ENCODE measurements at places on chromosomes 6 and 20.

DNA sequence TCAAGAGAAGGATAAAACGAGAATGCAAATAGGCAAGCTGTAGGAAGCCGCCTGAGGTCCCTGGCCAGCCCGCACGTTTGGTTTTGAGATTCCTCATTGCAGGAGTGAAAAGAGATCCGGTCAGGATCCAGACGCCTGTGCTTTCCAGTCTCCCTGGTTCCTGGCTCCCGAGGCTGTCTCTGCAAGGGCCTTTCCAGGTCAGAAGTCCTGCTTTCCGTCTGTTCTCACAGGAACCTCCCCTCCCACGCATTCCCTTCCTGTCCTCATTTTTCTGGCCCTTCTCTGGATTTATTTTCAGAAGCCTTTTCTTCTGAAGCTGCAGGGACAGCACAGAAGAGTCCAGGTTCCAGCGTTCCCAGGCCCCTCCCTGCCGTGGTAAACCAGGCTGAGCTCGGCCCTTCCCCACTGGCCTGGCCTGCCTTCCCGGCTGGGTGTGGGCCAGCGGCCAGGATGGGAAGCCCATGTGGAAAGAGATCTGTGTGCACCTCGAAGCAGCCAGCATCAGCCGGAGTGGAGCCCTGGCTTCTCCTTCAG is 54.0 kb downstream of the TMEM242 start:
- no peak for DNase-seq

GRCh38 chr6:37820718-37821079 is 1.2 kb downstream of the ZFAND3 start:
- no peak for DNase-seq

DNA sequence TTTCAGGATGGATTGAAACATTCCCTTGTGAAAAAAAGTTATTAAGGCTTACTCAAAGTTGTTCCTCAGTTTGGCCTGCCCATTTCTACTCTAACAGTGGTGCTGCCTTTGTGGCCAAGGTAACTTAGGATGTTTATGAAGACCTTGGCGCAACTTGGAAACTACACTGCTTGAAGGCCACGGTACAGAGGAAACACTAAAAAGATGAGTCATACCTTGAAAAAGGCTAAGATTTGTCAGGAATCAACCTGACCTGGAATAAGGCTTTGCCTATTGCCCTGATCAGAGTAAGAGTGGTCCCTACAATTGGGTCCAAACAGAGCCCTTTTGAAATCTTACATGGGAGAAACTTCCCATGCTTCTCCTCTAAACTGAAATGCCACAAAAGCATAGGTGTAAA is 119.9 kb upstream of the MOCS1 start:
- DNase-seq, result no peak

GRCh38 chr6:71855406-71855805 is 30.9 kb upstream of the RIMS1 start:
- no peak for DNase-seq

DNA sequence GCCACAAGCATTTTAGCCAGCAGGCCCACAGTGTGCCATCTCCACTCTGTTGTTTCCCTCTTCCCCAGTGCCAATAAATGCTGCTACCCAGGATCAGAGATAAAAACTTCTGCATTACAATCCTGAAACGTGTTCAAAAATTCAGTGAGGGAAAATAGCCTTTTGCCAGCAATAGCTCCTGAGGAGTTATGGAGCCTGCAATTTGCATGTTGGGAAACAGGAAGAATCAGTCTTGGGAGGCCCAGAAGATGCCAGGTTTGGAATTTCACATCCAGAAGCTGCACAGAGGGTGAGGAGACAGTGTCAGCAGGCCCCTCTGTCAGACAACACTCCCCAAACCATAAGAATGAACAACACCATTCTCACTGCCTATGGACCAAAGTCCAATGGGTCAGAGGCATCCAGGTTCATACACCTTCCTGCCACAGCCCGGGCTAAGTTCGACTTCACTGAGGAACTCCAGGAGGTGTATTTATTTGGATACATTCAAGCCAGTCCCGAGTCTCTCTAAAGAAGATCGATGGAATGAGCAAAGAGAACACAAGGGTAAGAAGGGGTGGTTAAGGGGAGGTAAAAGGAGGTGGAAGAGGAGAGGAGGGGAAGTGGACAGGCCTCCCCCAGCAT is 20.8 kb downstream of the RRBP1 start:
- no peak for DNase-seq

GRCh38 chr6:32887616-32888015 is 33.6 kb downstream of the PSMB9 start:
- no peak for DNase-seq

GRCh38 chr6:152557502-152557901 is 79.7 kb downstream of the SYNE1 start:
- DNase-seq, result no peak

GRCh38 chr6:40077736-40078135 is 143.5 kb upstream of the MOCS1 start:
- DNase-seq, result no peak
